ENCODE measurements at places on chromosomes 12 and 14.

DNA sequence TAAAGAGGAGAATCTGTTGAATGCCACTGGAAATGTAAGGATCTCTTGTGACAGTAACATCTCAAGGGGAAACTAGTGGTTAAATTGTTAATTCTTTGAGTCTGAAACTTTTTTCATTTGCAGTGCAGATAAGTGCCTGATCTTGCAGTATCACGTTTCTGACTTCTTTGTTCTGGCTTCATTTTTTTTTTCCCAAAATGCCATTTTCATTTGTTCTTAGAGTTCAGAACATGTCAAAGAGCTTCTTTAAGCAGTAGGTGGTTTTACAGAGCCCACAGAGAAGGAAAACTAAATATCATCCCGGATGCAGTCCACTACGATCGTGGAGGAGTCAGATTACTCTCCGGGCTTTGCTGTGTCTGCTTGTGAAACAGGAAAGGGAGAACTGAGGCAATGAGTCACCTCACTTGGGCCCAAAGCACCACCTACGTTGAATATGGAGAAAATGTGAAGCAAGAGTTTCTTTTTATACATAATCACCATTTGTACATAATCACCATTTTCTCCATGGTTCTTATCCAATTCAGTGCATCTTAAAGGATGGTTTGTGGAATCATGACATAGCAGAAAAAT lies 43.9 kb downstream of the HMGA2 start:
- peak; percentile 79 for DNase-seq

DNA sequence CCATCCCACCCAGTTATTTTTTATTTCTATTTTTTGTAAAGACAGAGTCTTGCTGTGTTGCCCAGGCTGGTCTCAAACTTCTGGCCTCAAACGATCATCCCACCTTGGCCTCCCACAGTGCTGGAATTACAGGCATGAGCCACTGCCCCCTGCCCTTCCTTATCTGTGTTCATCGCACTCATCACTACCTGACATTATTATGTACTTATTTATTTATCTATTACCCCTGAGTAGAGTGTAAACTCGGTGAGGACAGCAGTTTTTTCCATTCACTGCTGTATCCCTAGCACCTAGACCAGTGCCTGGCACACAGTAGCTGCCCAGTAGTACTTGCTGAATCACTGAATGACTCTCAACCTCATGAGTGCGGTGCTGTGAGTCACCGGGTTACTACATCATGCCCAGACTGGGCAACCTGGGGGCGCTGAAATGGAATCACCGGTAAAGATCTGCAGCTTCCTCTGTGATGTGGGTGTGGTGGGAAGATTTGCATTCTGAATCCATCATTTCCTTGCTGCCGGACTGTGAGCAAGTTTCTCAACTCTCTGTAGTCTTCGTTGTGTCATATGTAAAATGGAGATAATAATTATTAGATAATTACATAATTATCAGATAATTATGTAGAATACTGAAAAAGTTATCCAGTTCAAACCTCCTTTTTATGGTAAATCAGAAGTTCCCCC lies 81.9 kb upstream of the USP44 start:
- peak; percentile 38 for DNase-seq

DNA sequence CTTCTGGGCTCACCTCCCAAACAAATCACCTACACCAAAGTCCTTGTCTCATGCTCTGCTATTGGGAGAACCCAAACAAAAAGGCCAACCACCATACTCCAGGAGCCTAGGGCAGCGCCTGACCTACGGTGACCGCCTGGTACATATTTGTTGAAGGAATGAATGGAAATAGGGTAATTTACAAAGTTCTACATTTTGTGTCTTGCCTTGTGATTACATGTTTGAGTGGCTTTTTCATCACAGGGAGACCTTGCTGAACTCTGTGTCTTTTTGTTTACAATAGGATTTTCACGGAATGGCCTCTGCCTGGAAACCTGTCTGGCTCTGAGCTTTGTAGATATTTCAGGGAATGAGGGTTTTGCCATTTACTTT lies 11.3 kb upstream of the PRIMA1 start:
- no peak for DNase-seq

GRCh38 chr12:1581973-1582708 lies 12.2 kb downstream of the FBXL14 start:
- no peak for DNase-seq

GRCh38 chr12:56212361-56212760 lies 9.4 kb downstream of the RNF41 start:
- DNase-seq = no peak

GRCh38 chr12:131825146-131825892 lies 2.9 kb upstream of the MMP17 start:
- DNase-seq = no peak

GRCh38 chr14:81085596-81085995 lies 130.2 kb downstream of the TSHR start:
- no peak for DNase-seq

DNA sequence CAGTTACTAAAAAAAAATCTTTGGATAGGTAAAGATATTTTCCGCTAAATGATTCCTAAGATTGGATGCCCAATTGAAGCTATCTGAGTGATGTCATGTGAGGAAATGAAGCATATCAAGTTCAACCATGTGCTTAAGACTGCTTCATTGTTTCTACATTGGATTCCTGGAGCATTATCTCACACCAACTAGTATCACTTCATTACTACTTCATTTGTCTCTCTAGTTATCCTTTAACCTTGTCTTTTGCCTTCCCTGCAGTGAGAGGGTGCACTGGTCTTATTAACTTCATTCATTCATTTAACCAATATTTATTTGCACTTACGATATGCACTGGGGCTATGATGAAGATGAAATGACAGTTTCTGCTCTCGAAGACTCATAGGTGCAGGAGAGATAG lies 198.1 kb downstream of the SLC38A4 start:
- DNase-seq = no peak

All from fibroblast of the conjunctiva (primary cell).